ENCODE measurements at places on chromosomes 2 and 18. TPM values are rescaled to one million over a fixed set of nuclear protein-coding genes. Genes with fewer than 3 reads are reported as not detected.
A peak's percentile ranks its signal among the peaks of the same experiment; 100 is the strongest.

DNA sequence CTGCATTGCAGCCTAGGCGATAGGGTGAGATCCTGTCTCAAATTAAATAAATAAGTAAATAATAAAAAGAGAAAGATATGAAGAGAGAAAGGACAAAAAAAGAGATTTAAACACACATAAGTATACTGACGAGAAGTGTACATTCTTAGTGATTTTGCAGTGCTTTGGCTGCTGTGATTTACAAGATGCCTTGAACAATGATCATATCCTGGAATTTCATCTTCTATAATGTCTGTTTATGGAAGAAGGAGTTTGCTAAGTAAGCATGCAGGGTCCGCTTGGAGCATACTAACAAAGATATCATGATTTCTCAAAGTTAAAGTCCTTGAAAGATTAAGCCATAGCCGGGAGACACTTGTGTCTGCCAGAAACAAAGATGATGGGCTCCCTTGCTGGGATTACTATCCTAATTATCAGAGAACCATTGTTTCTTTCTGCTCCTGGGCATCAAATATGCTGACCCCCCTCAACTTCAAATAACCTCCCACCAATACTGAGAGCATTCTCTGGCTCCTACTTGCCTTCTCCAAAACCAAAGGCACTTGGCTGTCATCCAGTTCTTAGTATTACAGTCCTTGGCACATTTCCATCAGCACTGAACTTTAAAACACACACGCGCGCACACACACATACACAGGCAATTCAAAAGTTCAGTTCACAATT is 47.5 kb upstream of the STAM2 start:
- no peaks in the 10 kb centered on the region for H3K36me3 ChIP-seq
- no peak overlapping the region for H3K4me3 ChIP-seq
- DNase-seq, result peak; percentile 44
- no peaks in the 10 kb centered on the region for H3K27me3 ChIP-seq
- H3K27ac ChIP-seq, result no peak overlapping the region

- DNase-seq, result no peak
- no peak overlapping the region for H3K27ac ChIP-seq
- H3K4me3 ChIP-seq, result no peak overlapping the region
- no peaks in the 10 kb centered on the region for H3K27me3 ChIP-seq
Measured at GRCh38 chr2:55590810-55591440, 26.5 kb downstream of the PPP4R3B start.

- no peak overlapping the region for H3K27ac ChIP-seq
- H3K4me3 ChIP-seq, result no peak overlapping the region
- H3K4me1 ChIP-seq, result peaks cover 20% of the 10 kb centered on the region
Measured at GRCh38 chr2:37635504-37636380, 35.7 kb downstream of the CDC42EP3 start.

Gene KANSL3
- 50.4 TPM for total RNA-seq

- H3K27me3 ChIP-seq, result no peaks in the 10 kb centered on the region
- DNase-seq, result no peak
- no peaks in the 10 kb centered on the region for H3K36me3 ChIP-seq
- peaks cover 100% of the 10 kb centered on the region for H3K4me1 ChIP-seq
- peak overlapping the region; percentile 91 for H3K27ac ChIP-seq
Measured at GRCh38 chr2:54574107-54574859, 118.2 kb downstream of the SPTBN1 start.

Gene PLEK
- 3.0 TPM for total RNA-seq

DNA sequence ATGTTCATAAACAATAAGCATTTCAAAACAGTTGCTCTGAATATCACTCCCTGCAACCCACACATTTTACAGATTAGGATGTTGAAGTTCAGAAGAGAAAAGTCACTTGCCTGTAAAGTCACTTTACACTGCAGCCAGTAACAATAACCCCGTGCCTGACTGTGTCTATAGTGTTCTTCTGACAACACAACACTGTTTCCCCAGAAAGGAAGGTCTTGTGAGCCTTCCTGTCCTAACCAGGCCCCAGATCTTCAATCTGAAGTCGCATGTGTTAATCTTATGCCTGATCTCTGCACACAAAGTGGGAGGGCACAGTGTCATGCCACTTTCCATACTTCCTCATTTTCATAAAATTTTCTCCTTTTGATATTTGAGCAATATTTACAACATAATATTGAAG is 120.2 kb downstream of the FEZ2 start:
- peaks cover 16% of the 10 kb centered on the region for H3K4me1 ChIP-seq
- no peaks in the 10 kb centered on the region for H3K27me3 ChIP-seq
- no peak for DNase-seq
- H3K36me3 ChIP-seq, result no peaks in the 10 kb centered on the region

DNA sequence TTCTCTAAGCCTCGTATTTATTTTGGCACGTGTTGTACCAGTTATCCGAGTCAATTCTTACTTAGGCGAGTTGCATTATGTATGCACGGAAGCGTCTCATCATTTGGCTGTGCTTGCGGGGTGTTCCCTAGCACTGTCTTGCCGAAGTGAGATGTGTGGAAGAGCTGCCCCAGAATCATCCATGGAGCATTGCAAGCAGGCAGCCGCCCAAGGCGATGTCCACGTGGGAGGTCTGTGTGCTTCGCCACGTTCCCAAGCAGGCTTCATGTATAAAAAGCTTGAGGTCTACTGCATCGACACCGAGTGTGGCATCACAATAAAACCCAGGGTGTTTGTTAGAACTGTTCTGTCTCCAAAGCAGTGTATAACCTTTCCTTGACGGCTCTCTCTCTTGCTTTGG is 849.9 kb downstream of the DCDC2C start:
- H3K4me3 ChIP-seq, result no peak overlapping the region
- DNase-seq, result no peak
- H3K4me1 ChIP-seq, result no peaks in the 10 kb centered on the region
- no peaks in the 10 kb centered on the region for H3K27me3 ChIP-seq
- H3K27ac ChIP-seq, result no peak overlapping the region

DNA sequence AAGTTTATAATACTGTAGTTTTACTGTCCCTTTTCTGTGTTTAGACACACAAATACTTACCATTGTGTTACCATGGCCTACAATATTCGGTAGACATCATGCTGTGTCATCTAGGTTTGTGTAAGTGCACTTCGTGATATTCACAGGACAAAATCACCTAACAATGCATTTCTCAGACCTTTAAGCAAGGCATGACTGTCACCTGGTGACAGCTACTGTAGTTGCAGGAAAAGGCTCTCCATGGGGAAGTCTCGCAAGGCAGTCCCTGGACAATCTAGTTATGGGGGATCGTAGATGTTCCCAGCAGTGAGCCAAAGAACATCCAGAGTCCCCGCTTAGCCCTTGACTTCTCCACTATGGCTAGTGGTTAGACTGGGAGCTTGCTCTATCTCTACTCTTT is 73.1 kb downstream of the EIF2AK3 start:
- no peak for DNase-seq
- H3K36me3 ChIP-seq, result no peaks in the 10 kb centered on the region
- H3K4me1 ChIP-seq, result no peaks in the 10 kb centered on the region
- no peak overlapping the region for H3K4me3 ChIP-seq

DNA sequence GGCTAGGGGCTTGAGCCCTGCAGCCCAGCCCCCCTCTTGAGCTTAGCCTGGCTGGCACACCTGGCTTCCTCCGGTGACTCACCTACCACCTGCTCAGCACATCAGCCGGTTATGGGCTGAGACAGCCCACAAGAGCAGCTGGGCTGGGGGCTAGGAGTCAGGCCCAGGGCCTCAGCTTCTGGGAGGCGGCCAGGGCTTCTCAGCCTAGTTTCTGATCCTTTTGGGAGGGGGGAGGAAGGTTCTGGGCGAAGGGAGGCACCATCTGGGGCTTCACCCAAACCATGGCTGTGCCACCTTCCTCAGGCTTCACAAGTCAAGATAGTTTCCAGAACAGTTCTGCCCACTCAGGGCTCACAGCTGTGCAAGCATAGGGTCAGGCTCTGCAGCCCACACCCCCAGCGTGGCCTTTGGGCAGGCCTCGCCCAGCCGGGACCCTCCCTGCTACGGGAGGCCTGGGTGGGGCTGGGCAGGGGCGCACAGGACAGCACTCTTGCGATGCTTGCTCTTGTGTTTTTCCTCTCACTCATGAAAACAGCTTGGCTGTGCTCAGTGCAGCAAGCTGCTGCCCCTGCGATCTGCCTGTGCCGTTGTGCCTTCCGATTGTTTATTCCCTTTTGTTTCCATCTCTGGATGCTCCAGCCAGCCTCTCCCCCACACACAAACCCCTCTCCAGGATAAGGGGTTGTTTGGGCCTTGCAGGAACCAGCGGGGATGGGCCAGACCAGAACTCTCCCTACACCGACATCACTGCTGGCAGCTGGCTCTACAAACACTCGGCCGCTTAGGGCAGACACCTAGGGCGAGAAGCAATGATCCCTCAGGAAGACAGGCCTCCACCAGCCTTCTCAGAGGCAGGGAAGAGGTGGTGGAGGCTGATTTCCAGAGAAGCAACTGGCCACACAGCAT is 26.1 kb upstream of the SEMA4C start:
- no peaks in the 10 kb centered on the region for H3K36me3 ChIP-seq
- H3K4me3 ChIP-seq, result no peak overlapping the region

DNA sequence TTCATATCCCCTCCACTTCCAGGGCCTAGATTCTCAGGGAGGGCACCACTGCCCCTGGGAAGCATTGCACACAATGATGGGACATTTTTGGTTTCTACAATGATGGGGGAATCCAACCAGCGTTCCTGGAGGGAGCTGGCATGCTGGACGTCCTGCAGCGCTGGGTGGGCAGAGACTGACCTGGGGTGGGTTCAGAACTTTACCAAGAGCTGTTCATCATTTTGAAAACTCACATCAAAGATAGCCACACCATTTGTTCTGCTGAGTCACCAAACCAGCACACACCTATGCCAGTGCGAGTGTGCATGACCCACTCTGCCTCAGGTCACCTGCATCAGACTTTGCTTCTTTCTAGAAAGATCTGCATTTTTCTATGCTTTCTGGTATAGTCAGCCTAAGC is 14.1 kb upstream of the ARMC9 start:
- H3K4me1 ChIP-seq, result peaks cover 5% of the 10 kb centered on the region
- H3K27ac ChIP-seq, result no peak overlapping the region
- no peak for DNase-seq
- H3K36me3 ChIP-seq, result no peaks in the 10 kb centered on the region
- no peak overlapping the region for H3K4me3 ChIP-seq

GRCh38 chr2:181461056-181461997 is 4.1 kb downstream of the ITGA4 start:
- no peaks in the 10 kb centered on the region for H3K27me3 ChIP-seq
- no peaks in the 10 kb centered on the region for H3K36me3 ChIP-seq
- no peak overlapping the region for H3K4me3 ChIP-seq
- peaks cover 17% of the 10 kb centered on the region for H3K4me1 ChIP-seq
- no peak for DNase-seq

Gene TTN
- 94.6 TPM for total RNA-seq

Gene C2orf15
- 3.9 TPM for total RNA-seq

DNA sequence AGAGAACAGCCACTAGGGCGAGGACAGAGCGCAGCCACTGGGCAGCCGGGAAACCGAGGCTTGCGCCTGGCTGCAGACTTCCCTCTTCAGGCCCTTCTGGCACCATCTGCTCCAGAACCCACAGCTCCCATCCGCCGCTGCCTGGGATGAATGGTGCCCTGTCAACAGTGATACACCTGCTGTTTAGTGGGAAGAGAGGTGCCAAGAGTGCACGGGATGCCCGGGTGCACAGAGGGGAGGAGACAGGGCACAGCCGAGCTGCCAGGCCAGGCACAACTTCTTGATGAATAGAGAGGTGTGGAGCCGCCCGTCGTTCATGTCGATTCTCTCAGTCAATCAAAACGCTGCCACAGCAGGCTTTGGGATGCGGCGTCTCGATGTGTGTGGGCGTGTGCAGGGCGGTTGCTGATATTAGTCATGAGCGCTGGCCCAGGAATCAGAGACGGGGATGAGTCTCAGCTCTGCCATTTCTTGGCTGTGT is 39.5 kb downstream of the RRM2 start:
- H3K36me3 ChIP-seq, result no peaks in the 10 kb centered on the region
- H3K27me3 ChIP-seq, result no peaks in the 10 kb centered on the region
- no peak overlapping the region for H3K4me3 ChIP-seq

DNA sequence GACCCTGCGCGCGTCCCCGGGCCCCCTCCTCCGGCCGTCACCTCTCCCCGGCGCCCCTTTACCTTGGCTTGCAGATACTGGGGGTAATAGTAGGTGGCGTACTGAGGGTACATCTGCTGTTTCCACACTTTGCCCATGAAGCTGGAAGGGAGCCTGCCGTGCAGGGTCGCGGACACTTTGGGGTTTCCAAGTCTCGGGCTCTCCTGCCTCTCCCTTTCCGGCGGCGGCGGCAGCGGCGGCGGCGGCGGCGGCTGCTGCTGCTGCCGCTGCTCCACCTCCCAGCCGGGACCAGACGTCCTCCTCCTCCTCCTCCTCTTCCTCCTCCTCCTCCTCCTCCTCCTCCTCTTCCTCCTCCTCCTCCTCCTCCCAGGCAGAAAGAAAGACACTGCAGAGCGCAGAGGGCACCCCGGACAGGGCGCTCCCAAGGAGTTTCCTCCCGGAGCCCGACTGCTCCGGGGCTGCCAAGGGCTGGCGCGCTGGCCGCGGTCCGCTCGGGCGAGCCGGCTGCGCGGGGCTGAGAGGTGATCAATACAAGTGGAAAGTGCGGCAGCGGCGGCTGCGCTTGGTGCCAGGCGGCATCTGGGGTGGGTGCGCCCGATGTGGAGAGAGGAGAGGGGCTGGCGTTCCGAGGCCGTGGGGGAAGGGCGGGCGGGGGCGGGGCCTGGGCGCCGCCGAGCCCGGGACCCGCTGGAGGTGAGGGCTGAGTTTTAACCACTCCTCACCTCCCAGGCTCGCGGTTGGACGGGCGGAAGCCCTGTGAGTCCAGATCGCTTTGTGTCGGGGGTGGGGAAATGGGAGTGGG is at the start of gene RBMS1:
TSS of gene RBMS1 (minus strand) at position 581 of the 802 bp plus-strand sequence. CDS start at position 137, 444 bp downstream.
- no peaks in the 10 kb centered on the region for H3K27me3 ChIP-seq
- DNase-seq, result peak; percentile 48
- H3K36me3 ChIP-seq, result no peaks in the 10 kb centered on the region

Gene ANKRD62
- 14.2 TPM for total RNA-seq

DNA sequence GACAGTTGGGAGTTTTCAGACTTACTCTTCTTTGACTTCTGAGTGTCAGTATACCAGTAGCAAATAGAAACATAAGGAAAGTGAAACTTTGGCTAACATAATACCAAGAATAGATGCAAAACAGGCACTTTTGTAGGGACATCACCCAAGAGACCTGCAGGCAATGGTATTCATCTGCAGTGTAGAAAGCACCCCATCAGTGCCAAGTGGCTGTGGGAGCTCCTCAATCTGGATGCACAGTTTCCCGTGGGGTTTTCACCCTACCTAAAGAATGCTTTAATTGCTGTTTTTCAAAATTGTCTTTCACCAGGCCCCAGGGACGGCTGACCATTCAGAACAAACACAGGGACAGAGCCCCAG is 96.6 kb upstream of the GPR45 start:
- DNase-seq, result no peak
- no peak overlapping the region for H3K27ac ChIP-seq
- peaks cover 5% of the 10 kb centered on the region for H3K27me3 ChIP-seq
- H3K4me3 ChIP-seq, result no peak overlapping the region

Gene CCDC102B
- total RNA-seq, result 4.9 TPM

Gene TRIM54
- total RNA-seq, result 0.26 TPM

- H3K27ac ChIP-seq, result no peak overlapping the region
- no peak for DNase-seq
- no peak overlapping the region for H3K4me3 ChIP-seq
- H3K4me1 ChIP-seq, result peaks cover 13% of the 10 kb centered on the region
Measured at GRCh38 chr2:121078899-121079298, 206.1 kb downstream of the TFCP2L1 start.

Gene SH3RF3
- 5.6 TPM for total RNA-seq

- H3K36me3 ChIP-seq, result no peaks in the 10 kb centered on the region
- no peaks in the 10 kb centered on the region for H3K27me3 ChIP-seq
- peak; percentile 26 for DNase-seq
- H3K4me3 ChIP-seq, result peak overlapping the region; percentile 80
- H3K4me1 ChIP-seq, result peaks cover 46% of the 10 kb centered on the region
Measured at GRCh38 chr2:200587007-200587616, 1.3 kb downstream of the AOX1 start.

Gene SAG
- total RNA-seq, result not detected

Data from body of pancreas (tissue), 4 donors.